ENCODE measurements at places on chromosomes 5 and 9. TPM values are rescaled to one million over a fixed set of nuclear protein-coding genes. Genes with fewer than 3 reads are reported as not detected.

Gene PITX1
- 3.6 TPM for total RNA-seq

Gene PCDHA8
- 0.40 TPM for total RNA-seq

DNA sequence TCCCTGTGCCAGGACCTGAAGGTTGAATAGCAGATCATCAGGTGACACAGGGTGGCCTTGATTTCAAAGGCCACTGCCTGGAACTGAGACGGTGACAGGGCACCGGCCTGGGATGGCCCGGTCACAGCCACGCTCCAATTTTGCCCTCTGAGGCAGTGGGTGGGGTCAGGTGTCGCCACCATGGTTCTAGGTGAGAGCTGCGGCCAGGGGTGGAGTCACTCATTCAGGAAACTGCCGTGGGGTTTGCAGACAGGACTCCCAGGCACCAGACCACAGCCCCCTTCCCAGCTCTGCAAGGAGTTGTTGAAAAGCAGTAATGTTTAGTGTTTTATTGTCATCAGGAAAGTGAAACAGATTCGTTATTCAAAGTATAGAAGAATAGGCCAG, 17.3 kb upstream of the RNU6ATAC start:
- peak; percentile 51 for DNase-seq

DNA sequence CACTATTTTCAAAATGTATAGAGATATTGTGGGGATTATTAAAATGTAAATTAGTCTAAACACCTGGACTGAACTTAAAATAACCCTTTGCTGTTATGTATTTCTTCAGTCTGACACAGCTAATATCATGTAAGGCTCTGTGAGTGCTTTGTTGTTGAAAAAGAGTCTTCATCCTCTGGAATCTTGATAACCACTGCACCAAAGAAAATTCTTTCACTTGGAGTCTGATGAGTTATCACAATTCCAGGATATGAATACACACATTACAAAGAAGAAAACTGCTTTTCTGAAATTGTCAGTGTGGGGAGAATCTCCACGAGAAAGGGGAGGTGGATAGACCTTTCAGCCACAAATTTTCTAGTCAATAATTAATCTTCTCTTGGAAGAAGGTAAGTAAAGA, 42.3 kb upstream of the TARS1 start:
- no peak for DNase-seq

- DNase-seq, result no peak
These were observed 964 bp downstream of the HTR4 start for GRCh38 chr5:148653291-148653835.

- DNase-seq, result no peak
These were observed 1.4 kb upstream of the PJA2 start for GRCh38 chr5:109411149-109411514.

GRCh38 chr9:15618540-15619331, 65.9 kb downstream of the CCDC171 start:
- DNase-seq, result no peak

Gene FRMD3
- total RNA-seq, result 38.1 TPM
